Stimulated activated CD4-positive, alpha-beta T cell treated with anti-CD3 and anti-CD28 coated beads, Interleukin-1b, Interleukin-23, amount 100 ng/mL, for 24 hours (primary cell): ENCODE measurements at places on chromosomes 16 and 17.

DNA sequence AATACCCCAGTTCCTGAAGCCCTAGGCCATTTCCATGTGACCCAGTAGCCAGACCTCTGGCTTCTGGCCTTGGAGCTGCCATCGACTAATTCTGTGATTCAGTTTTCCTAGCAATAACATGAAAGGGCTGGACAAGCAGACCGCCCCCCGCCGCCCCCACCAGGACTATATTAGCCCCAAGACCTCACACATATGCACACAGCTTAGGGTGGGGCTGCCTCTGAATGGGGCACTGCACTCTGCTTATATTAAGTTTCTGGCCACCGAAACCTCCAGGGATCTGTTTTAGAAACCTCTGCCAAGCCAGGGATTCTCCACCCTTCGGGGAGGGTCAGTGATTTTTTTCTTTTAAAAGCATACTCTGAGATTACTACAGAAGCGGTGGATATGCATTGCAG lies 2.3 kb downstream of the RAB11FIP4 start:
- no peak for DNase-seq

- DNase-seq, result no peak
Measured at GRCh38 chr17:60087882-60088669, 9.4 kb upstream of the HEATR6 start.

DNA sequence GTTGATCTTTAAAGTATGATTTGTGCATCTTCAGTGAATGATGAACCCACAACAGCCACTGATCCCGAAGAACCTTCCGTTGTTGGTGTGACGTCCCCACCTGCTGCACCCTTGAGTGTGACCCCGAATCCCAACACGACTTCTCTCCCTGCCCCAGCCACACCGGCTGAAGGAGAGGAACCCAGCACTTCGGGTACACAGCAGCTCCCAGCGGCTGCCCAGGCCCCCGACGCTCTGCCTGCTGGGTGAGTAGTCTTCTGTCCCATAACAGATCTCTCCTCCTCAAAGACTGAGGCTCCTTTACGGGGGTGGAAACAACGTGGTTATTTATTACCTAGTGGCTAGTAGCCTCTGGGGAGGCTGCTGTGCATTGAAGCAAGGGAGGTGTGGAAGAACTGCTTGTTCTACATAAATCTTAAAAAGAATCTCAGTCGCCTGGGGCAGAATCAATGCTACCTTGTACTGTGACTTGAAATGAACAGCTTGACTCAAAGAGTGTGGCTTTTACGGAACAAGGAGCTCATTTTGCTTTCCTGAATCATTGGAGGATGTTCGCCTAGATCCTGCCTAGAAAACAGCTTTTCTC lies 63.0 kb upstream of the CLEC18A start:
- DNase-seq, result no peak

GRCh38 chr16:79064256-79064972 lies 536.1 kb downstream of the MAF start:
- DNase-seq, result no peak

GRCh38 chr16:87657621-87658192 lies 55.4 kb downstream of the JPH3 start:
- DNase-seq, result no peak

DNA sequence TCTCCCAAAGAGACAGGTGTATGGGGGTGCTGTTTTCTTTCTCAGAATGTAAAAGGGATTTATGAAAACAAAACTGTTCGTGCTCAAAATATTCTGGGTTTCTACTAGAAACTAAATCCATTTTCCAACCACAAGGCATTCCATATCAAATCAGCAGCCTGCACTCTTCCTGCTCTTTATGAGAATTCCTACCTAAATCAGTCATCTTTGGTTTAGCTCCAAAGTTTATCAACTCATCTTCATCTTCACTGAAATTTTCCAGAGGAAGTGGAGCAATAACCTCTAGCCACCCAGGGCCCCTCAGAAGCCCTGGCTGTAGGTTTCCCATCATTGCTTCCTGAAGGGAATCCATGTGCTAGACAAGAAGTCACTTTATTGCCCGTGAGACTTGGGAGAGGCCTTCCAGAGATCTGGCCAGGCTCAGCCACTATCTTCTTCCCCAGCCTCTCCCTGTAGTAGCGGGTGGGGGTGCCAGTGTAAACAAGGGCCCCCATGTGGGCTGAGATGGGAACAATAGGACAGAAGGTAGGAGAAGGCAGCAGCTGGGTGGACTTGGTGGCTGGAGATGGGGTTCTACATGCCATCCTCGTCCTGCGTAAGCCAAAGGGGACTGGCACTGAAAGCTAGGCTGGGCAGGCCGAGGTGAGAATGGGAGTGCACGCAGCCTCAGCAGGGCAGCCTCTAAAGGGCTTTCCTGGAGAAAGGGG lies 22.0 kb upstream of the ALDH3A1 start:
- DNase-seq, result no peak

- DNase-seq, result peak; percentile 5
Measured at GRCh38 chr17:82848022-82848592, 8.3 kb upstream of the ZNF750 start.

- DNase-seq, result no peak
Measured at GRCh38 chr17:17055286-17056155, 13.3 kb downstream of the MPRIP start.

- no peak for DNase-seq
Measured at GRCh38 chr16:50114357-50115129, 38.6 kb upstream of the TENT4B start.

DNA sequence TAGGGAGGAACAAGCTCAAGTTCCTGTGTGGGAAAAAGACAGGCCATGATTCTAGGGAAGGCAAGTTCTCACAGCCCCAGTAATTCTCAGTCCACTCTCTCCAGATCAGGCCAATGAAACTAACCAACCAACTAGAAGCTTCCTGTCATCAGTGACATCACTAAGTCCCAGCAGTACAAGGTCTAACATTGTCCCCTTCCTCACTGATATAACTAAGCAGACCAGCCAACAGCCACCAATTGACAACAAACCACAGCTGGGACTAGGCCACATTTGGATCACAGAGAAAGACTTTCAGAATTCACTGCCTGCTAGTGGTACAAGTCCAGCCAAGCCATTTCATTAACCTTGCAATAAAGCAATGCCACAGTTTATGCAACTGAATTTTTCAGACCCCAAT lies 94.0 kb downstream of the CACNG1 start:
- no peak for DNase-seq

- no peak for DNase-seq
Measured at GRCh38 chr16:12315330-12316136, 339.0 kb downstream of the SNX29 start.

- no peak for DNase-seq
Measured at GRCh38 chr16:57809276-57810196, 7.2 kb upstream of the KIFC3 start.

DNA sequence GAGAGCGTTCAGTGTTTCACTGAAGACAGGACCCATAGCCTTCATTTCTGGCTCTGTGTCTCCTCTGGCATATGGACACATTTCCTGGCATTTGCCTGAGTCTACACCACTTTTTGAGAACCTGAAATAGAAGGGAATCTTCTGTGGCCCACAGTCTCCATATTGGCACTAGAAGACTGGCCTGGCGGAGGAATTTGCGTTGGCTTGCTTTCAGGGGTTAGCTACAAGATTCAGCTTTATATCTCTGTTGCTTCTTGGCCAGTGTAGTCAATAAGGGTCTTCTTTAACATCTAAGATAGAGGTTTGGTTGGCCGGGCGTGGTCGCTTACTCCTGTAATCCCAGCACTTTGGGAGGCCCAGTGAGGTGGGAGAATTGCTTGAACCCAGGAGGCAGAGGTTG lies 12.8 kb upstream of the CLEC18C start:
- no peak for DNase-seq

DNA sequence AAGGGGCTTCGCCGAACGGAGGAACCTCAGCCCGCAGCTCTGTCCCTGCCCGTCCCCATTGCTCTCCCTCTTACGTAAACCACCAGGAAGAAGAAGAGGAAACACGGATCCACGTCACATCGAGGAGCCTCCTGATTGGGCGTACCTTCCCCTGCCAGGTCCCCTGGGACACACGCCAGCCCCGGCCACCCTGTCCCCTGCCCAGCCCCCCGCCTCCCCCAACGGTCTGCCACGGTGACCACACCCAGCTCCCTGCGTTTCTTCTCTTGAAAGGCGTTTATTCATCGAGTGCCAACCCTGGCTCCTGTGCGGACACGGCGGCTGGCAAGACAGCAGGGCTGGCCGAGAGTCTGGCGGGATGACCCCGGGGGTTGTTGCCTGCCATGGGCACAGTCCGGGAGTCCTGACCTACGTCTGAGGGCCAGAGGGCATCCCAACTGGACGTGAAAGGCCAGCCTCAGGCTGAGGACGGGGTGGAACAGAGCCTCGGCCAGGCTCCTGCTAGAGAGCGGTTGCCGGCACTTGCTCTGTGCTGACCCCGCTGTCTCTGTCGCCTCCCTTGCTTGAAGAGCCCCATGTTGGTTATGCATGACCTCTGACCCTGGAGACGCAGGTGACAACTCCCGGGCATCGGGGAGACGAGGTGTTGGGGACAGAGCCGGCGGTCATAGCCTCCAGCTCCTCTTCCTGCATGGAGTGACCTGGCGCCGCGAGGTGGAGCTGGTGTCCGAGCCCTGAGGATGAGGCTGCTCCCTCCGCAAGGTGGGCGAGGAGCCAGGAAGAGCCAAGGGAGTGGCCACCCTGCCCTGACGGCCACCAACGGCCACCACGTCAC lies 40.5 kb upstream of the ACSF3 start:
- no peak for DNase-seq

DNA sequence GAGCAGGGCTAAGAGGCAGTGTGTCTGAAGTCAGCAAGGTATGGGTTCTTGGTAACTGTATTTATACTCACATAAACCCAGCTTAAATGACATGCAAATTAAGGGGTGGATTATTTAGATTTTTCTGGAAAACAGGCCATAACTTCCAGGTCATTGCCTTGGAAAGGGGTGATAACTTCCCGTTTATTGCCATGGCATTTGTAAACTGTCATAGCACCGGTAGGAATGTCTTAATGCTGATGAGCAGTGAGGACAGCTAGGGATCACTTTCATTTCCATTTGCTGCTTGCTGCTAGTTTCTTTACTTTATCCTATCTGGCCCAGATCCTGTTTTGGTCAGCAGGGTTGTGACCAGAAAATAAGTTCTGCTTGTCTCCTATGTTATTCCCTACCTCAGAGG lies 1336.7 kb downstream of the CDH11 start:
- no peak for DNase-seq

GRCh38 chr16:83666449-83666848 lies 141.3 kb upstream of the HSBP1 start:
- DNase-seq, result no peak

GRCh38 chr16:11742093-11742535 lies 543 bp downstream of the TXNDC11 start:
- DNase-seq, result peak; percentile 24

- DNase-seq, result no peak
Measured at GRCh38 chr16:12311309-12311708, 334.8 kb downstream of the SNX29 start.

DNA sequence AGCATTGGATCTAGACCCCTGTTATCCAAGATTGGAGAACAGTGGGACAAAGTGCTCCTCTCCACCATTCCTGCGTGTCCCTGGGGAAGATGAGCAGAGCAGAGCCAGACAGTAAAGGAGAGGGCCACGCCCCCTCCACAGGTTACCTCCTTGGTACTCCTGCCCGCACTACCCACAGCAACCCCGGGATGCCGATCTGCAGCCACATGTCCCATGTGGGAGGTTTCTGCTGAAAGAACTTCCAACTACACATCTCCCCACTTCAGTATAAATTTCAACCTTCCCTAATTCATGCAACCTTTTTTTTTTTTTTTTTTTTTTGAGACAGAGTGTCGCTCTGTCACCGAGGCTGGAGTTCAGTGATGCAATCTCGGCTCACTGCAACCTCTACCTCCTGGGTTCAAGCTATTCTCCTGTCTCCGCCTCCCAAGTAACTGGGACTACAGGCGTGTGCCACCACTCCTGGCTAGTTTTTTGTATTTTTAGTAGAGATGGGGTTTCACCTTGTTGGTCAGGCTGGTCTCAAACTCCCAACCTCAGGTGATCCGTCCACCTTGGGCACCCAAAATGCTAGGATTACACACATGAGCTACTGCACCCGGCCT lies 2.3 kb downstream of the RAB37 start:
- no peak for DNase-seq

DNA sequence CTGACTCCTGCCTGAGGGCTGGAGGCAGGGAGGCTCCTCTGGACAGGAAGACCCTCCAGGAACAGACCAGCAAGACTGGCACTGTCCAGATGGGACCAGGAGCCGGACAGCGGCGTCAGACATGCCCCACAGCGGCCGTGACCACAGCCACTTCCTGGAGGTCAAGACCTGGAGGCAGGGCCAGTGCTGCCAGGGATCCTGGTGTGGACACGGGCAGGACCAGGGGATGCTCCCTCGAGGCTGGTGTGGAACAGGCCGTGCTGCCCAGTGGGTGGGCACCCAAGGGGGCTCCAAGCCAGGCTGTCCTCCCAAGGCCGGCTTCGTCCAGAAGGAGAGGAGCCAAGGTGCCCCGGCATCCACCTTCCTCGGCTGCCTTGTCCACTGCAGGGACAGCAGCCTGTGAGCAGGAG lies 4.5 kb upstream of the CCDC57 start:
- DNase-seq, result no peak

- no peak for DNase-seq
Measured at GRCh38 chr17:60959011-60959410, 281.4 kb downstream of the BCAS3 start.

GRCh38 chr17:36827081-36827480 lies 110.2 kb upstream of the LHX1 start:
- no peak for DNase-seq

DNA sequence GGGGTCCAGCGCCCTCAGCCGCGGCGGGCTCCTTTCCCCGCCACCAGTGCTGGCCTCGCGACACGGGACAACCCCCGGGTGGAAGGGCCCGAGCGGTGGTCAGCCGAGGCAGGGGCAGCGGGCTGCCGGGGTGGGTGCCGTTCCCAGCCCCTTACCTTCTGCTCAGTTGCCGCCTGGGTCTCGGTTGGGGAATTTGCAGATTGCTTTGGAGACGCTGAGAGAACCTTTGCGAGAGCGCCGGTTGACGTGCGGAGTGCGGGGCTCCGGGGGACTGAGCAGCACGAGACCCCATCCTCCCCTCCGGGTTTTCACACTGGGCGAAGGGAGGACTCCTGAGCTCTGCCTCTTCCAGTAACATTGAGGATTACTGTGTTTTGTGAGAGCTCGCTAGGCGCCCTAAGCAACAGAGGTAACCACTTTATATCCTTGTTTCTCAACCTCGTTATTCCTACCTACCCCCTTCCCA lies 381 bp downstream of the CTNS start:
- DNase-seq, result no peak

DNA sequence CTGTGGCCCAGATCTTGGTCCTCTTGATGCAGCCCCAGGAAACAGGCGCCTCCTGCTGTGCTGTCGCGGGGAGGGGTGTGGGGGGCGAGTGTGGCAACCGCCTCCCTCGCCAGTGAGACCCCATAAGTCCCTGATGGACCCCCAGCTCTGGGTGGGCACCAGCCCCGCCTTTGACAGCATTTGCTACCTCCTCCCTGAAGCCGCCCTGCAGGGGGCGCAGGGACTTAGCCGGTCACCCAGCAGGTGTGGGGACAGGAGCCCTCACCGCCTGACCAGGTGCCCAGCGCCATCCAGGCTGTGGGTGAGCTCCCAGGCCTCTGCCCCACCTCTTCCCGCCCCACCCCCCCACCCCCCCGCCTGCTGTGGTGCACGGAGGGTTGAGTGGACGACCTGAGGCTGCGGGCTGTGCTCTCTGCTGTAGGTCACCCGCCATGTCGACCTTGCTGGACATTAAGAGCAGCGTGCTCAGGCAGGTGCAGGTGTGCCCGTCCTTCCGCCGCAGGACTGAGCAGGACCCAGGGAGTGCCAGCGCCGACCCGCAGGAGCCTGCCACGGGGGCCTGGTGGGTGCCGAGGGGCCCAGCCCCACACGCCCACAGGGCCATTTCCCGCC lies 4.8 kb downstream of the BAIAP3 start:
- DNase-seq, result no peak

- DNase-seq, result no peak
Measured at GRCh38 chr17:75818326-75818885, 25.8 kb downstream of the UNC13D start.
